ENCODE measurements at places on chromosomes 11 and 22. TPM values are rescaled to one million over a fixed set of nuclear protein-coding genes. Genes with fewer than 3 reads are reported as not detected.
A peak's percentile ranks its signal among the peaks of the same experiment; 100 is the strongest.

DNA sequence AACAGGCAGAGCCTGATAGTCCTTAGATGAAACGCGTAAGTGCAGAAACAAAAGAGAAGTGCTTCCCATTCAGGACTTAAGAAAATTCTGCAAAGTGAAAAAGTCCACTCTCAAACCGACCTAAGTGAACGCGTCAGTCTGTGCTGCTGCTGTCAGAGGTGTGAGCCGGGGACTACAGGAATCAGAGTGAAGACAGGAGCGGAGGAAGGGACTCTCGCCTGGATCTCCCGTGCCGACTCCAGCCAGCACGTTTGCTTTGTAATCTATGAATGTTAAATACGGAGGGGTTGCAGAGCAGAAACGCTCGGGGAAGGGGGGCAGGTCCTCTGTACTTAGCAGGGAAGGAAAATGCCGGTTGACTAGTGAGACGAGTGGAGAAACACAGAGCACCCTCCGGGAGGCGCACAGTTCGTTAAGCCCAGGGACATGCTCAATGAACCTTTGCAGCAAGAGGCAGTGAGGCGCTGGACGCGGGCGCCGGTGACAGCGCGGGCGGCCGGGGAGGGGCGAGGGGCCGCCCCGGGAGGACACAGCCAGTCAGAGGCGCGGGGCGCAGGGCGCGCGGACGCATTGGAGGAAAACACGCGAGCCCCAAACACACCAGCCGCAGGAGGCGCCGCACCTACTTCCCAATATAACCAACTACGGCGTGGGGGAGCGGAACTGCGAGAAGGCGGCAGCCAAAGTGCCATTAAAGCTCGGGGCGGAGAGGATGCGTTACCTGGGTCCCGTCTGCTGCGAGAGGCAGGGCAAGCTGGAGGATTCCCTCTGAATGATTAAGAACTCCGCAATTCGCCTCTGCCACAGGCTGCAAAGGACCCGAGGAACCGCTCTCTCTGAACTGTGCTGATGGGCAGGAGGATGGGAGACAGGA, at the start of gene CNTN5:
Gene CNTN5 (plus strand): TSS at position 598 of the 874 bp plus-strand sequence.
- peaks cover 6% of the 10 kb centered on the region for H3K4me1 ChIP-seq
- H3K27me3 ChIP-seq = peaks cover 22% of the 10 kb centered on the region
- H3K36me3 ChIP-seq = no peaks in the 10 kb centered on the region

The NAT10 gene
- 52.9 TPM for total RNA-seq

The OR51B5 gene
- not detected for total RNA-seq

DNA sequence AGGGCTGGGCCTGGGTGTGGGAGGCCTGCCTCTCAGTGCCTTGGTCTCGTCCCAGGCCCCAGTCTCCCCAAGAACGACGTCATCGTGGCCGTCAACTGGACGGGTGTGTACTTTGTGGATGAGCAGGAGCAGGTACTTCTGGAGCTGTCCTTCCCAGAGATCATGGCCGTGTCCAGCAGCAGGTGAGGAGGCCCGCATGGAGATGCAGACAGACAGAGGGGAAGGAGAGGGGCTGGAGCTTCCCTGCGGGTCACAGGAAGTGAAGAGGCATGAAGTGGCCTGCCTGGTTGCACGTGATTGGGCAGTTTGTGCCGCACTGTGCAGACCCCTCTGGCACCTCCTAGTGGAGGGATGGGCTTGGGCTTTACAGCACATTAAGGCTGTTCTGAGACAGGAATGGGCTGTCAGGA, 70.4 kb downstream of the MYO7A start:
- no peaks in the 10 kb centered on the region for H3K4me1 ChIP-seq
- DNase-seq = no peak
- H3K36me3 ChIP-seq = no peaks in the 10 kb centered on the region
- no peaks in the 10 kb centered on the region for H3K27me3 ChIP-seq
- no peak overlapping the region for H3K4me3 ChIP-seq

GRCh38 chr22:38966380-38966702, 8.9 kb downstream of the APOBEC3A start:
- no peak overlapping the region for H3K4me3 ChIP-seq

DNA sequence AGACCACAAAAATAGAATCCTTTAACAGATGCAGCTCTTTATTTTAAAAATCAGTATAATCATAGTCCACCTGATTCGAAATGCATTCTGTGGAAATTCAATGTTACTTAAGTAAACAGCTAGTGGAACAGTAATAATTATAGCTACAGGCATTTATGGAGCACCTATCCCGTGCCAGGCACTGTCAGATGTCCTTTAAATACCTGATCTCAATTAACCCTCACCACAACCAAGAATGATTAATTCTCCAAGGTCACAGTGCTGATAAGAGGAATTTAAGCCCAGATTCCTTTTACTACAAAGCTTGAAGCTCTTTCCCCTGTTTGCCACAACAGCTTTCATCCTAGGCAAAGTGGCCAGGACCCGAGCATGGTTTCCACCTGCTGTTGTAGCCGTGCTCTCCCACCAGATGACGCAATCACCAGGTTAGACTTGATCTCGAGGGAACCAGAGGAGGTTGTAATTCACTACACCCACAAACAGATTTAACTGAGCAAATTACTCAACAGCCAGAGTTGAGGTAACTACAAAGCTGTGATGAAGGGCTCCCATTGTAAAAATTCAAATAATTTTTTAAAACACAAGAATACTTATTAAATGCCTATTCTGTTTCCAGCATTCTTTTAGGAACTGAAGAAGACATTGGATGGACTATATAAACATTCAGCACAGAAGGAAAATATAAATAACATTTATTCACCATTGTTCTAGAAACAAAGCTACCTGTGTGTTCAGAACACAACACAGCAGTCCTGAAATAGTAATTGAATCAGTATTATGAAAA, 10.3 kb downstream of the PRDM10 start:
- peaks cover 5% of the 10 kb centered on the region for H3K36me3 ChIP-seq
- no peak overlapping the region for H3K27ac ChIP-seq
- H3K4me1 ChIP-seq = peaks cover 6% of the 10 kb centered on the region
- no peak overlapping the region for H3K4me3 ChIP-seq

GRCh38 chr11:8832571-8833260, 78.3 kb upstream of the AKIP1 start:
- peak; percentile 43 for DNase-seq
- peaks cover 5% of the 10 kb centered on the region for H3K27me3 ChIP-seq
- H3K36me3 ChIP-seq = no peaks in the 10 kb centered on the region
- H3K4me1 ChIP-seq = peaks cover 25% of the 10 kb centered on the region
- no peak overlapping the region for H3K4me3 ChIP-seq
- peak overlapping the region; percentile 73 for H3K27ac ChIP-seq

The TIGD3 gene
- 0.58 TPM for total RNA-seq

DNA sequence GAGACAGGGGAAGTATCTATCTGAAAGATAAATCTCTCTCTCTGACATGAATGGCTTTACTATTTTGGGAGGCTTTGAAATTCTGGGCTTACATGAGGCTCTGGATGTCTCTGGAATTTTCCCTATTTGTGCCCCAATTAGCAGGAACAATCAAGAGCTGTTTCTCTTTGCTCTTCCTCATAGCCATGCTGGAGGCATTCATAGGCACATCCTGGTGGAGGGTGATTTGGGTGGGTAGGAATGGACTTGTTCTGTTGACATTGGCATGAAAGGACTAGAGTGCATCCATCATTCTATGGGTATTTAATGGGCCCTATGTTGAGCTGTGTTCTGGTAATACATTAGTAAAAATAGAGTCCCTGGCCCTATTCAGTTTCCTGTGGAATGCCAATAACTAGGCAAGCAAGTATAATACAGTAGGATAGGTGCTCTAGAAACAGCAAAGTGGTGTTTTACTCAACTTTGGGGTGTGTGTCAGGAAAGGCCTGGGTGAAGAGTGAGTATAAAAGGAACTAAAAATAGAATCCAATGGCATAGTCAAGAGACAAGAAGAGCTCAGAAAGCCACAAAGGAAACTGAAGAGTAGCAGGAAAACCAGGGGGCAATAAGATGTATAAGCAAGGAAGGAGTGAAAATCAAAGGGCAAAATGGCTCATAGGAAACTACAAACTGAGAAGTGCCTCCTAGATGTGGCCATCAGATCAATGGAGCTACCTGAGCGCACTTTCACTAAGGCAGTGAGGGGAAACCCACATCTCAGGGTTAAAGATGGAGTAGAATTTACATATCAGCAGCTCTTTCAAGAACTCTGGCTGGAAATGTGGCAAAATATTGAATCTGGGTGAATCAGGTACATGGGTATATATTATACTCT, 45.0 kb downstream of the CWC15 start:
- no peak overlapping the region for H3K4me3 ChIP-seq
- H3K4me1 ChIP-seq = peaks cover 22% of the 10 kb centered on the region
- DNase-seq = no peak
- H3K27ac ChIP-seq = no peak overlapping the region
- peaks cover 14% of the 10 kb centered on the region for H3K36me3 ChIP-seq

The C11orf86 gene
- not detected for total RNA-seq

GRCh38 chr22:35727436-35727835, 9.8 kb downstream of the APOL5 start:
- H3K27me3 ChIP-seq = peaks cover 5% of the 10 kb centered on the region
- H3K4me3 ChIP-seq = no peak overlapping the region
- no peaks in the 10 kb centered on the region for H3K4me1 ChIP-seq
- H3K27ac ChIP-seq = no peak overlapping the region
- no peaks in the 10 kb centered on the region for H3K36me3 ChIP-seq

GRCh38 chr11:134575504-134576230, 163.6 kb upstream of the B3GAT1 start:
- H3K4me1 ChIP-seq = no peaks in the 10 kb centered on the region
- H3K36me3 ChIP-seq = no peaks in the 10 kb centered on the region
- H3K27me3 ChIP-seq = peaks cover 21% of the 10 kb centered on the region
- DNase-seq = no peak
- no peak overlapping the region for H3K4me3 ChIP-seq

DNA sequence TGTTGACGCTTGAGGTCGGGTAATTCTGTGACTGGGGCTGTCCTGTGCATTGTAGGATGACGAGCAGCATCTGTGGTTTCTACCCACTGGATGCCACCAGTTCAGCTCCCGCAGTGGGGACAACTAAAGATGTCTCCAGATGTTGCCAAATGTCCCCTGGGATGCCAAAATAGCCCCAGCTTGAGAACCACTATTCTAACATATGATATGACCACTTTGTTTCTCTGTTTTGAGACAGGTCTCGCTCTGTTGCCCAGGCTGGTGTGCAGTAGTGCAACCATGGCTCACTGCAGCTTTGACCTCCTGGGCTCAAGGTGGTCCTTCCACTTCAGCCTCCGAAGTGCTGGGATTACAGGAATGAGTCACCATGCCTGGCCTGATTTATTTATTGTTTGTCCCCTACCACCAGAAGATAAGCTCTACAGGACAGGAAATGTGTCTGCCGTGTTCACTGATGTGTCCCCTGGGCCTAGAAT, 4.4 kb upstream of the MEN1 start:
- H3K27ac ChIP-seq = no peak overlapping the region
- H3K36me3 ChIP-seq = peaks cover 4% of the 10 kb centered on the region
- peaks cover 12% of the 10 kb centered on the region for H3K4me1 ChIP-seq
- DNase-seq = no peak
- H3K27me3 ChIP-seq = peaks cover 4% of the 10 kb centered on the region
- no peak overlapping the region for H3K4me3 ChIP-seq

DNA sequence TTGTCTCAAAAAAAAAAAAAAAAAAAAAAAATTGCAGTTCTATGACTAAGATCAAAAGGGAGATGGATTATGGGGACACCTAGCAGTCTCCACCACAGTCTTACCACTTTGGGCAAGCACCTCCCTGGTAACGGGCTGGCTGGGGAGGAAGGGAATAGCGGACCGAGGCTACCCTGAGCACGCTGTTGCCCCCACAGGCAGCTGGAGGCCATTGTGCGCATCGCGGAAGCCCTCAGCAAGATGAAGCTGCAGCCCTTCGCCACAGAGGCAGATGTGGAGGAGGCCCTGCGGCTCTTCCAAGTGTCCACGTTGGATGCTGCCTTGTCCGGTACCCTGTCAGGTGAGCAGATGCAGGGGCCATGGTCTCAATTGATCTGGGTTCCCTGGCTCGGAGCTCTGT, 21.2 kb downstream of the MCM5 start:
- H3K4me3 ChIP-seq = no peak overlapping the region
- H3K36me3 ChIP-seq = peaks cover 73% of the 10 kb centered on the region
- H3K27ac ChIP-seq = no peak overlapping the region
- no peak for DNase-seq

The DDI1 gene
- not detected for total RNA-seq

- no peaks in the 10 kb centered on the region for H3K36me3 ChIP-seq
- H3K27ac ChIP-seq = no peak overlapping the region
- no peak for DNase-seq
These were observed 78.8 kb downstream of the MYEOV start for GRCh38 chr11:69372589-69373250.

GRCh38 chr11:60944490-60945294, 7.3 kb downstream of the SLC15A3 start:
- H3K4me3 ChIP-seq = no peak overlapping the region
- H3K36me3 ChIP-seq = no peaks in the 10 kb centered on the region
- peaks cover 20% of the 10 kb centered on the region for H3K27me3 ChIP-seq
- no peak for DNase-seq
- H3K27ac ChIP-seq = no peak overlapping the region
- H3K4me1 ChIP-seq = no peaks in the 10 kb centered on the region

DNA sequence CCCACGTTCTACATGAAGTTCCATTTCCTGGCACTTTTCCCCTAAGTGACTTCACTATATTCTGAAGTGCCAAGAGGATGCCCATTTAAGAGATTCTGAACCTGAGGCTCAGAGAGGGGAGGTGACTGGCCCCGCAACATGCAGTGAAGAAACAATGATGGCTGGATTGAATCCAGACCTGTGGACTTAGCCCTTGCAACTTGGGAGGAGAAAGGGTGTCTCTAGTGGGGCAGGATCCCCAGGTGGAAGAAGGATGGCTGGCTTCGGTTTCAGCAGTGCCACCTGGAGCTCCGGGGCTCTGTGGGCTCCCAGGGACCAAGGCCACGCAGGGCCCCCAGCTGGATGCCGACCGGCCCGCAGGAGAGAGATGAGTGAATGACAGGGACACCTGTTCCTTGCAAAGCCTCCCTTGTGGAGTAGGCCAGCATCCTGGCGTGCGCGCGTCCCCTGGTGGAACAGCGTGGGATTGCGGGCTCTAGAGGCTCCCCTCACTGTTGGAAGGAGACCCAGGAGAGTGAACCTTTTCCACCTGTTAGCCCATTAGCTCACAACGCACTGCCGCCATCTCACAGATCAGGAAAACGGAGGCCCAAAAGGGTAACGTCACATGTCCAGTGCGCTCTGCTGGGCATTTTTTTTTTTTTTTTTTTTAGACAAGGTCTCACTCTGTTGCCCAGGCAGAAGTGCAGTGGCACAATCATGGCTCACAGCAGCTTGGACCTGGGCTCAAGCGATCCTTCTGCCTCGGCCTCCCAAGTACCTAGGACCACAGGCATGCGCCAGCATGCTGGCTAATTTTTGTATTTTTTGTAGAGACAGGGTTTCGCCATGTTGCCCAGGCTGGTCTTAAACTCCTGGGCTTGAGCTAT, 104.7 kb downstream of the KIAA1671 start:
- DNase-seq = peak; percentile 82
- H3K36me3 ChIP-seq = peaks cover 13% of the 10 kb centered on the region
- H3K4me3 ChIP-seq = no peak overlapping the region

All from activated CD4-positive, alpha-beta memory T cell treated with anti-CD3 and anti-CD28 coated beads, Interleukin-2, amount 10 ng/mL, durations not matched to agents 7 days and 5 days (primary cell).